ENCODE measurements at places on chromosomes 7 and 10. TPM values are rescaled to one million over a fixed set of nuclear protein-coding genes. Genes with fewer than 3 reads are reported as not detected.

DNA sequence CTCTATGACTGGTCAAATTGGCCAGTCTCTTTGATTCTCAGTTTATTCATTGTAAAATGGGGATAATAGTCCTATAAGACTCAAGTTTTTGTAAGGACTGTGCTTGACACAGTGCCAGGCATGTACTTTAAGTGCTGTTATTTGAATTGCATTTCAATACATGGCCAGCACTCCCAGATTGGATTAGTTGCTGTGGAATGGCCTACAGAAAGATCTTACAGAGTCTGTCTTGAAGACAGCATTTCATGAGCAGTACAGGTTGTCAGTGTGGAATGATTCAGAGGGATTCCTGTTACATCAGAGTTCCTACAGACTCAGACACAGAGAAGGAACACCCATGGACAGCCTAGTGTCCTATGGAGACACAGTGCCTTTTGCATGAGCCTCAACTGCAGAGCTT, 238.1 kb upstream of the BMPER start:
- no peaks in the 10 kb centered on the region for H3K36me3 ChIP-seq
- no peaks in the 10 kb centered on the region for H3K27me3 ChIP-seq
- no peak overlapping the region for H3K27ac ChIP-seq
- no peak for DNase-seq

- peaks cover 9% of the 10 kb centered on the region for H3K27me3 ChIP-seq
- no peak for DNase-seq
- no peak overlapping the region for H3K4me3 ChIP-seq
- H3K27ac ChIP-seq, result no peak overlapping the region
- H3K36me3 ChIP-seq, result no peaks in the 10 kb centered on the region
Observed at GRCh38 chr7:118080947-118081346, 103.0 kb upstream of the LSM8 start.

GRCh38 chr7:77393261-77393660, 22.9 kb downstream of the GSAP start:
- H3K4me1 ChIP-seq, result peaks cover 16% of the 10 kb centered on the region
- H3K4me3 ChIP-seq, result peak overlapping the region; percentile 62
- peak overlapping the region; percentile 12 for H3K27ac ChIP-seq
- no peaks in the 10 kb centered on the region for H3K27me3 ChIP-seq

- H3K4me1 ChIP-seq, result no peaks in the 10 kb centered on the region
- H3K4me3 ChIP-seq, result no peak overlapping the region
- H3K27me3 ChIP-seq, result no peaks in the 10 kb centered on the region
- H3K27ac ChIP-seq, result no peak overlapping the region
- no peaks in the 10 kb centered on the region for H3K36me3 ChIP-seq
Observed at GRCh38 chr7:71630516-71630915, 498.6 kb downstream of the GALNT17 start.

- H3K27me3 ChIP-seq, result peaks cover 44% of the 10 kb centered on the region
- DNase-seq, result no peak
- no peak overlapping the region for H3K27ac ChIP-seq
- no peaks in the 10 kb centered on the region for H3K36me3 ChIP-seq
- no peak overlapping the region for H3K4me3 ChIP-seq
- H3K4me1 ChIP-seq, result peaks cover 2% of the 10 kb centered on the region
Observed at GRCh38 chr7:51035716-51036115, 253.0 kb upstream of the GRB10 start.

DLX5 gene
- total RNA-seq, result not detected

RADIL gene
- not detected for total RNA-seq

LIPN gene
- 0.80 TPM for total RNA-seq

ADCY1 gene
- total RNA-seq, result not detected

OSBPL3 gene
- total RNA-seq, result 54.9 TPM

All from T-helper 17 cell (primary cell).